Globus pallidus (tissue), 1 donor: ENCODE measurements at places on chromosomes 7 and 10.

GRCh38 chr7:28182071-28182471 lies 1.5 kb upstream of the JAZF1 start:
- DNase-seq: peak; percentile 54

GRCh38 chr7:41491883-41492471 lies 210.9 kb downstream of the INHBA start:
- DNase-seq: no peak

GRCh38 chr10:80410122-80410521 lies 1.8 kb downstream of the PRXL2A start:
- DNase-seq: no peak

GRCh38 chr10:3782146-3782450 lies 2.9 kb downstream of the KLF6 start:
- no peak for DNase-seq
